MG63 (cell line): ENCODE measurements at places on chromosomes 12 and 14.

DNA sequence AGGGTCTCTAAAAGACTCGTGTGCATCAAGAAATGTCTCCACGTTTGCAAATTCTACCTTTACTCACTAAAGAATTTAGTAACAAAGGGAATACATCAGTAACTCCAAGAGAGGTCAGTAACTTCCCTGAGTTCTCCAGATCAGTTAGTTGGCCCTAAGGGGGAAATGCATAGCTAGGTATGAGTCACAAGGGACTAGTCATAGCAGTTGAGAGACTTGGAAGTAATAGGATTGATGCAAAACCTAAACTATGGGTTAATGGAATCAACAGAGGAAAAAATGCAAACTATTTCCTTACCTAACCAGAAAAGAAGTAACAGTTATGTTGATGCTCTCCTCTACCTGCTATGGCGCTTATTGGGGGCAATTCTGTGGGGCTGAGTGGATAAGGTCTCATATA, 148.8 kb upstream of the GARIN6 start:
- peak; percentile 41 for DNase-seq

- DNase-seq, result peak; percentile 67
Measured at GRCh38 chr12:1593174-1594005, 991 bp downstream of the FBXL14 start.

DNA sequence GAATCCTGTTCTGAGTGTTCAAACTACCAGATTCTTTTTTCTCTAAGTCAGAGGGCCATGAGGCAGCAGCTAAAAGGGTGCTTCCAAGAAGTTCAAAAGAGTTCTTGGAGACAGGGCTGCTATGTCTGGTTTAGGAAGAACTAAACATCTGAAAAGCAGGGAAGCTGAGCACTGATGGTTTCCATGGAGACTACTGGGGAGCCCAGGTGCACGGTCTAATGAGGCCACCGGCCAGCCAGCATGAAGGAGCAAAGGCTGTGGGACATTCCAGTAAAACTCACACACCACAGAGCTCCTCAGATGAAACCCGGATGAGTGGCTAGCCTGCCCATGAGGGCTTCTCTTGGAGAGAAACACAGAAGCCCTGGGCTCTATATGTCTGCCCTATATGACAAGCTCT, 97.3 kb downstream of the KCNK10 start:
- DNase-seq, result no peak

DNA sequence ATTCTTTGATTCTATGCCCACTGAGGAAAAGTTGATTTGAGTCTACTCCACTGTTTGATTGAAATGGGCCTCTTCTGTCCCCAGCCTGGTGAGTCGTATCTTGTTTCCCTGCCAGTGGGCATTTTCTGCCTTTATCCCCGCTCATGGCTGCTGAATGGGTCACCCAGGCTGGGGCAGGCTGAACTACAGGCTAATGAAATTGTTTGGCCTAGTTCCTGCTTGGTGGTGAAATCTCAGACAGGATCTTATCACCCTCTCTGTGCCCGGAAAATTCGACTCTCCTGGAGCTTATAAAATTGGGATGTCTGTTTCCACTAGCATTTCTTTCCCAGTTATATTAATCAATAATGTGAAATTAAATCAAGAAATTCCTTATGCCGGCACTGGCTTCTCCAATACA, 65.0 kb downstream of the CHST11 start:
- DNase-seq, result peak; percentile 51

DNA sequence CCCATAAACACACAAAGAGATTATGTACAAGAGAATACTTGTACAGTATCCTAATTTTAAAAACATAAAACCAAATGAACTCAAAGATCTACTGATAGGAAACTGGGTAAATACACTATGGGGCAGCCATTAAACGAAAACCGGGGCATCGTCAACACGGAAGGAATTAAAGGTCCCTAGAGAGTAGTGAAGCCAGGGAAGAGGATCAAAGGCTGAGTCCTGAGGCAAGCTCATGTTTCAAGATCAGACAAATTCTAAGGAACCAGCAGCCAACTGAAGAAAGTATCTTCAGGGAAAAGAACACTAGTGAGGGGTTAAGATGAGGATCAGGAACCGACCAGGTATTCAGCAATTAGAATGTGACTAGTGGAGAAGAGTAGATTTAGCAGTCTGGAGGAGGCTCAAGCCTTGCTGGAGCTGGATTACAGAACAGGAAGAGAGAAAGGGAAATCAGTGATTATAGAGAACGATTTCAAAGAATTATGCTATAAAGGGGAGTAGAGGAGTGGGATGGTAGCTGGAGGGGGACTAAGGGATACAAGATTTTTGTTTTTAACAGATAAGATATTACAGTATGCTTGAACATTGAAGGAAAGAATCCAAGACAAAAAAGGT, 23.7 kb downstream of the SEL1L start:
- DNase-seq, result no peak

DNA sequence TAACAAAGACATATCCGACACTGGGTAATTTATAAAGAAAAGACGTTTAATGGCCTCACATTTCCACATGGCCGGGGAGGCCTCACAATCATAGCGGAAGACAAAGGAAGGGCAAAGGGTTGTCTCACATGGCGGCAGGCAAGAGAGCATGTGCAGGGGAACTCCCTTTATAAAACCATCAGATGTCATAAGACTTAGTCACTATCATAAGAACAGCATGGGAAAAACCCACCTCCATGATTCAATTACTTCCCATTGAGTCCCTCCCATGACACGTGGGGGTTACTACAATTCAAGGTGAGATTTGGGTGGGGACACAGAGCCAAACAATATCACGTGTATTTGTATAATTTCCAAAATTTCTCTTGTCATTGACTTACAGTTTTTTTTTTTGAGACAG, 5.5 kb upstream of the LMNTD1 start:
- no peak for DNase-seq

- no peak for DNase-seq
Measured at GRCh38 chr12:57738661-57739237, at the start of gene AGAP2. Gene AGAP2, minus strand, starts transcription at chr12:57738742. Its CDS starts 496 bp downstream, at chr12:57738246.

GRCh38 chr12:8697476-8698131, at the start of gene RIMKLB:
Gene RIMKLB, plus strand, starts transcription at chr12:8697991. Its CDS starts 15,876 bp downstream, at chr12:8713867.
- peak; percentile 81 for DNase-seq

GRCh38 chr14:99166506-99166905, 105.5 kb downstream of the BCL11B start:
- DNase-seq, result no peak

DNA sequence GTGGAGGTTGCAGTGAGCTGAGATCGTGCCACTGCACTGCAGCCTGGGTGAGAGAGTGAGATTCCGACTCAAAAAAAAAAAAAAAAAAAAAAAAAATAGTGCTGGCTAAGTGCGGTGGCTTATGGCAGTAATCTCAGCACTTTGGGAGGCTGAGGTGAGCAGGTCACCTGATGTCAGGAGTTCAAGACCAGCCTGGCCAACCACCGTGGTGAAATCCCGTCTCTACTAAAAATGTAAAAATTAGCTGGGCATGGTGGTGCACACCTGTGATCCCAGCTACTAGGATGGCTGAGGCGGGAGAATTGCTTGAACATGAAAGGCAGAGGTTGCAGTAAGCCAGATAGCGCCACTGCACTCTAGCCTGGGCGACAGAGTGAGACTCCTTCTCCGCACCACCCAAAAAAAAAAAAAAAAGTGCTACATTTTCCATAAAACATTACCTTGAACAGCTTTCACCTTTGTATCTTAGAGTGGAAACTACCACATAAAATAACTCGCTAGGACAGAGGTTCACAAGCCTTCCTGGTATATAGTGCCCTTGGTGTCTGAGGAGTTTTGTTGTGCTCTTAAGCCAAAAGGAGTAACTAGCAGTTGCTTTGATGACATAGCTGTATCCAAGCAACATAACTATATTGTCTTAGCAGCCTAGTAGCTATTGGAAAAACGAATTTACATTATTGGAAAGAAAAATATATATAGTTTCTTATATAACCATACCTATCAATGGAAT, 11.1 kb downstream of the PTGES3 start:
- DNase-seq, result no peak

DNA sequence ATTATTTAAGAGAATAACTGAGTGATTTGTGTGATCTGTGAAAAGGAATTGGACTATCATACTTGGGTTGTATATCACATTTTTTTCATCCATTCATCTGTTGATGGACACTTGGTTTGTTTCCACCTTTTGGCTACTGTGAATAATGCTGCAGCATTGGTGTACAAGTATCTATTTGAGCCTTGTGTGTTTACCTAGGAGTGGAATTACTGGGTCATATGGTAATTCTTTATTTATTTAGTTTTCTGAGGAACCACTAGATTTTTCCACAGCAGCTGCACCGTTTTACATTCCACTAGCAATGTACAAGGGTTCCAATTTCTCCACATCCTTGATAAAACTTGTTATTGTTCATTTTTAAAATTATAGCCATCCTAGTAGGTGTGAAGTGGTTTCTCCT, 56.1 kb downstream of the APAF1 start:
- DNase-seq, result no peak

DNA sequence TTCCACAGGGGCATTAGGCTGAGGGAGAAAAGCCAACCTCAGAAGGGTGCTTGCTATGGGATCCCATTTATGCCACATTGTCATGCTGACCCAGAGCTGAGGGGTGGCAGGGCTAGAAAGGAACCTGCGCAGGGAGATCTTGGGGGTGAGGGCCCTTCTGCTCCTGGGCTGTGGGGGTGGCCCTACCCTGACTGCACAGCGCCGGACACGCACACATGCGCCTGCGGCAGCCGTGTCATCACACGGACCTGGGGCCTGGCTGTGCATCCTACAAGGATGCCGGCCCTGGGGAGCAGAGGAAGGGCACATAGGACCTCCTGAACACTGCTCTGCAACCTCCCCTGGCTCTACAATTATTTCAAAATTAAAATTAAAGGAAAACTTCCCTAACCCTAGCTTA, 6.9 kb downstream of the CDCA4 start:
- DNase-seq, result no peak

DNA sequence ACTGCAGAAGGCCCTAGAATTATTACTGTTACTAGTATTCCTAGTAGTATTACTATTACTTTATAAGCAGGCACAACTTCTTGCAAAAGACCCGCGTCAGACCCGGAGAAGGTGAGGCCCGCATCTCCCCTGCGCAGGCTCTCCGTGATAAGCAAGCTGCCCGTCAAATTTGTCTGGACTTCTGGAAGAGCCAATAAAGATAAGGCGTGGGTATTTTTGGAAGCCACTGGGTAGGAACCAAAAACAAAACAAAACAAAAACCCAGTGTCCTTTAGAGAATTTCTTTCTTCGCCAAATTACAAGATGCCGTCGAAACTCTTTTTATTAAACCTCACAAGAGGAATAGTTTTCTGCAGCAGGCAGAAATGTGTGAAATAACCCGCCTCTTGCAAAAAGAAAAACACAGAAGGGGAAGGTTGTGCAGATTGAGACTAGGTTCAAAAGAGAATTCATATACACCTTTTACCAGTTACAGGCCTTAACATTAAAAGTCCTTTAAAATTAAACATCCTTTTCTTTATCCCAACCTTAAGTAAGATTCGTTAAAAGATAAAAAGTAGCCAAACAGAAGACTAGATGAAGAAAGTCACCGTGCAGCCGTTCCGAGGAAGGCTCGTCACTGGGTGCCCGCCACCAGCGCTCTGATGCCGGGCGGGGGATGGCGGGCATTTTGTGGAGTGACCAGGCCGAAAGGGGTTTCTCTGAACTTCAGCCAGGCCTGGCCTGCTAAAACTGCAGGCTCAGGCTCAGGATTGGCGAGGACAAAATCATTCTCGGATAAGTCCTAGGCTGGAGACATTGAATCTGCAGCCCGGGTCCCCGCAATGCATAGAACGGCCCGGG, 1.6 kb downstream of the TBX5 start:
- DNase-seq, result no peak

DNA sequence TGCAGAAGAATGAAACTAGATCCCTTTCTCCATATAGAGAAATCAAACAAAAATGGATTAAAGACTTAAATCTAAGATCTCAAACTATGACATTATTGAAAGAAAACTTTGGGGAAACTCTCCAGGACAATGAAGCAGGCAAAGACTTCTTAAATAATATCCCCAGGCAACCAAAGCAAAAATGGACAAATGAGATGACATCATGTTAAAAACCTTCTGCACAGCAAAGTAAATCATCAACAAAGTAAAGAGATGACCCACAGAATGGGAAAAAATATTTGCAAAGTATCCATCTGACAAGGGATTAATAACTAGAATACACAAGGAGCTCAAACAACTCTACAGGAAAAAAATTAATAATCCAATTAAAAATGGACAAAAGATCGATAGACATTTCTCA, 101.0 kb downstream of the RALGAPA1 start:
- no peak for DNase-seq

DNA sequence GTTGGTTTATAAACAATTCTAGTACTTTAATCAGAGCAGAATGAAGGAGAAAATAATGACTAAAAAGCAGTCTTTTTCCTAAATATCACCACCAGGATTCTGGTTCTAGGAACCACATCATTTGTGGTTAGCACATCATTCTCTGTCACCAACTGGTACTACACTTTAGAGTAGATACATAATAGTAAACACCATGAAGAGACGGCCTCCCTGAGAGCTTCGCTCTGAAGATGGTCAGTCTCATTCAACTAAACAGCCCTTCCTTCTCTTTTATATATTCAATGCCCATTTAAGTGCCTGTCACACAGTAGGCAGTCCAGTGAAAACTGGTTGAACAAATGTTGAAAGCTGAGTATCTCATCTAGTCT, 10.9 kb downstream of the SLC38A2 start:
- no peak for DNase-seq

DNA sequence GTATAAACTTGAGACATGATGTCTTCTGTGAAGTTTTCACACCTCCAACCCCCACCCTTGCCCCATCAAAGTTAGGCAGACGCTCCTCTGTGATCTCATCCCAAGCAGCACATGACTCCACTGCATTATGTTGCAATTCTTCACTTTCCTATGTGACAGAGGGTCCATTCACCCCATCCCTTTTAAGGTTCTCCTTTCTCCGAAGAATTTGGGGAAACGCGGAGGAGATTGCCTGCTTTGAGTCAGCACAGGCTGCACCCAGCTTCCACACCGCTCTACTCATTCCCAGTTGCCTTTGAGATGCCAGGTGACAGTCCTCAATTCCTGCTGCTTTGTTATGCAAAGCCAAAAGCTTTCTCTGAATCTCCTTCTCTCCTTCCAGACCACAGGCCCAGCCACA, 61.8 kb downstream of the PHLDA1 start:
- no peak for DNase-seq

DNA sequence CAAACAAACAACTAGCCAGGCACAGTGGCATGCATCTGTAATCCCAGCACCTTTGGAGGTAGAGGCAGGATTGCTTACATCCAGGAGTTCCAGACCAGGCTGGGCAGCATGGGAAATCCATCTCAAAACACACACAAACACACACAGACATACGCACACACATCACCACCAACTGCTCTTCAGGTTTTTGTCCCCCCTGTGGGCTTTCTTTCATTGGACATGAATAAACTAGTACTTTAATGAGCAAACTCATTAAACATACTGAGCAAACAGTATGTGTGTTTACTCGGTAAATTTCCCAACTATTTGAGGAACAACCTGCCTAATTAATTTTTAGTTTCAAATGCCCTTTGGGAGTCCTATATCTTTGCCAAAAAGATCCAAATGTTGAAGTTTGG, 10.1 kb upstream of the RASSF3 start:
- no peak for DNase-seq

GRCh38 chr14:99605299-99605961, 1.4 kb upstream of the CCDC85C start:
- DNase-seq, result peak; percentile 58
